Left renal cortex interstitium (tissue), 4 donors: ENCODE measurements at places on chromosomes 5 and 9. TPM values are rescaled to one million over a fixed set of nuclear protein-coding genes. Genes with fewer than 3 reads are reported as not detected.

DNA sequence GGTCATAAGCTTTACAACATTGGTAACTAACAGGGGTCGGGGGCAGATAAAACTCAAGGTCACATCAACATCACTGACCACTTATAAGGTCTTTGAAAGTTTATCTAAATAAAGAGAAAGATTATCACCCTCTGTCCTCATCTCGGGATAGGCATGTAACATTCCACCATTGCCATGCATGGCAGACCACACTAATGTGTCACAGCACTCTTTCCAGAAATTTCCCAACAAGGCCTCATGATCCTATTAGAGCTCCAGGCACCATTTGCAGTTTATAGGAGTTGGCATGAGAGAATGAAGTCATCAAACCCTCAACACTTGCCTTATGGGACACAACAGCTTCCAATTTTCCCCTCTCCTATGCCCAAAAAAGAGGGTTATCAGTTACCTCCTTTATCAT is 31.9 kb upstream of the ZNF622 start:
- DNase-seq: no peak

DNA sequence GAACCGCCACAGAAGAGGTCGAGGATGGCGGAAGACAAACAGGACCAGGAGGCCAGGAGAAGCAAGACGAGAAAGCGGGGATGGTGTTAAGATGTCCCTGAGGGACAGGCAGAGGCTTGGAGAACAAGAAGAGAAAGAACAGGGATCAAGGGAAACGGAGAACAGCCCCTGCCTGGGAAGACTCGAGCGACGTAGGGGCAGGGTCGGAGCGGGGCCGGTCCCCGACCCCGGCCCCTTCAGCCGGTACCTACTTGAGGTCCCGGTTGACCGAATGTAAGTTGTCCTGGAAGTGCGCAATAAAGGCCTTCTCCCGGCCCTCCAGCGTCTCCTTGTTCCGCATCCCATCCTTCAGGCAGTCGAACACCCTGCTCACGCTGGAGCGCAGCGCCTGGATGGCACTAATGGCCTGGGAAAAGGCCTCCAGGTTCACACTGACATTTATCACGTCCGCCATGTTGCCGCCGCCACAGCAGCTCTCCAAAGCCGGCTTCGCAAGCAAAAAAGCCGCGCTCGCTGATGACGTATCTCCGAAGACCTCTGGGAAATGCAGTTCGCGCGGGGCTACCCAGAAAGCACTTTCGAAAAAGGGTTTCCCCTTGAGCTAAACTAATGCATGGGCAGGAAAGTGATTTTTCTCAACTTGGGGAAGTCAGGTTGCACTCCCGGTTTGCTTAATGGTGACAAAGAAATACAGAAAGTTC is at the start of gene MED27:
Gene MED27 (minus strand): TSS at position 477 of the 701 bp plus-strand sequence. CDS start 23 bp downstream, at position 454.
- DNase-seq: peak; percentile 81

DNA sequence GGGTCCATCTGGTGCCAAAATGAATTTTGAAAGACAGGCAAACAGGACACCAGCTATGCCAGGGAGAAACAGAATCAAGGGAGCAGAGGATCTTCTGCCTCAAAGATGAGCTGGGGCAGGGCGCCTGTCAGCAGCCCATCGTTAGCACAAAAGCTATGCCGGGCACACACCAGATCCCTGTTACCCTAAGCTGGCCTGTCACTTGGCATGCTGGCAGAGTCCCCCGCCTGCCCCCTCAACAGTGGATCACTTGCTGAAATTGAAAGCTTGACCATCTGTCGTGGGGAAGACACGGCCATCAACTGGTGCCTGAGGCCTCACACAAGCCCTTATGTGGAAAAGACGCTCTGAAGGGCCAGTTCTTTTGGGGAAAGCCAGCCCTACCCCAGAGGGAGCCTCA is 256.4 kb downstream of the EBF1 start:
- no peak for DNase-seq

DNA sequence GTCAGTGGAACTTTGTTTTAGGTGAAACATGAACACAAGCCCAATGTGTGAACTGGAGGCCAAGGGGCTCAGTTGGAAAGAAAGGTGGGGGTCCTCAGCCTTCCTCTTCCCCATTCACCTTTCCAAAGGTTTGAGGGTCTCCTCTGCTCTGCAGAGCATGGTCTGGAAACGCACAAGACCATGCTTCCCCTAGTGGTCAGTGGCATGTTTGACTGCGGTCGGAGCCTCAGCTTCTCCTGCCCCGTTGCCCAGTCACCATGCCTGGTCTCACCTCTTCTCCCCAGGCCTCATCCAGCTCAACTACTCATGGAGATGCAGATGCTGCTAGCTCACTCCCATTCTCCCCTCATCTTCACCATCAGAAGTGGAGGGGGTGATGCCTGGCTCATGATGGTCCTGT is 340.3 kb downstream of the GADD45G start:
- DNase-seq: no peak

DNA sequence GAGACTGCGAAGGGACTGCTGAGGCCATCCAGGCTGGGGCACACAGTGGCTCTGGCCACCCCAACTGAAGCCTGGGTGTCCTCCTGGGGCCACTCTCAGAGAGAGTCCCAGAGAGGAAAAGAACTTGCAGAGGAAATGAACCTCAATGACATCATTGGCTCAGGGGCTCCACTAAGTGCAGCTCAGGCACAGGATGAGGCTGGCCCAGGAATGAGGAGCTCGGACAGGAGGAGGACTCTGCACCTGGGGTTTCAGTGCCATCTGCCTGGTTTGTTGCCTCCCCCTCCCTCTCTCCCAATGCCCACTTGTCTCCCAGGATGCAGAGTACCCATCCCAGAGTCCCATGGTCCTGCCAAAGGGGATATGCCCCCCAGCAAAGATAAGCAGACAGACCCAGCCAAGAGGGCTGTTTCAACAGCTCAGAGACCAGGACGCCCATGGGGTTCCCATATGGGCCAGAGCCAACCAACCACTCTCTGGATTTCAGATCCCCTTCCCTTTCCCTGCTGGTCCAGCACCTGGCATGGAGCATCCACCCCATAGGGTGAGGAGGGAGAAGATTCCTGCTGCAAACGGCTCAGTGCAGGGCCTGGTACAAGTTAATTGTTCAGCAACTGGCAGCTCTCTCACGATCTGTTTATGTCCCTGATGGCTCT is 26.9 kb upstream of the OLFM1 start:
- no peak for DNase-seq

GRCh38 chr9:102461156-102461819 is 533.8 kb upstream of the CYLC2 start:
- DNase-seq: no peak

GRCh38 chr5:78509884-78510769 is 138.4 kb downstream of the LHFPL2 start:
- DNase-seq: no peak

DNA sequence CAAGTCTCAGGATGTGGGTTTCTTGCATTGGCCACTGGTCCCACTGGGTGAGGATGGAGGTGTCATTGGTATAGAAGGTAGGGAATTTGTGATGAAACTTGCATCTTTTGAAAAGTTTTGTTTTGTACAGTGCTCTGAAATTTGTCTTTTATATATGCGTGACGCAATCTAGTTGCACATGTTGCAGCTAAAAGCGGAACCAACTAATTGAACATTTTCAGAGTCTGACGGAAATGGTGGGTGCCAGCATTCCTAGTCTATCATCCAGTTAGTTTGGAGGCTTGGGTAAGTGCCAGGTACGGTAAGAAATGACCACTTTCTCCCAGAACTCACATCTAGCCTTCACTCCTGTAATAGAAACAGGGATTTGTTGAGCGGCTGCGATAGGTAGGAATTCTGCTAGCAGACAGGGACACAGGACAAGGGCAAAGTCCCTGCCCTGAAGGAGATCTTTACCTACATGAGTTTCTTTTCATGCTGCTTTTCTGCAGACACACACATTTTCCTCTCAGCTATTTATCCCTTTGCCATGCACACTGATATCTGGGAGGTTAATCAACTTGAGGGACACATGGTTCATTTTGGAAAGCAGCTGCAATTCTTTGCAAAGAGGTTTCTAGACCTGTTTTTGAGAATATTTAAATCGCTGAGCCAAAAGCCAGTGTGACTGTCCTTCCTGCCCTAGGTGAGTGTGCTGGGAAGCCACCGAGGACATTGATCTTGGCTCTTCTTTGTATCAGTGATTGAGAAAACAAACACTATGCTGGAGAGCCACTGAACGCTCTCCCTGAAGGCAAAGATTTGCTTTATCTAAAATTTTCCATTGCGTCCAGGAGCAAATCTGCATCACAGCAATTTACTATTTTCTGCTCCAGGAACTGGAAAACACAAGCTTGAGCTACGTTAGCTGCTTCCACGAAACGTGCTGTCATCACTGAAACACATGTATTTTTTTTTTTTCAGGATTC is 89.7 kb downstream of the DAP start:
- no peak for DNase-seq

GRCh38 chr9:109349421-109349846 is 28.6 kb upstream of the EPB41L4B start:
- no peak for DNase-seq

DNA sequence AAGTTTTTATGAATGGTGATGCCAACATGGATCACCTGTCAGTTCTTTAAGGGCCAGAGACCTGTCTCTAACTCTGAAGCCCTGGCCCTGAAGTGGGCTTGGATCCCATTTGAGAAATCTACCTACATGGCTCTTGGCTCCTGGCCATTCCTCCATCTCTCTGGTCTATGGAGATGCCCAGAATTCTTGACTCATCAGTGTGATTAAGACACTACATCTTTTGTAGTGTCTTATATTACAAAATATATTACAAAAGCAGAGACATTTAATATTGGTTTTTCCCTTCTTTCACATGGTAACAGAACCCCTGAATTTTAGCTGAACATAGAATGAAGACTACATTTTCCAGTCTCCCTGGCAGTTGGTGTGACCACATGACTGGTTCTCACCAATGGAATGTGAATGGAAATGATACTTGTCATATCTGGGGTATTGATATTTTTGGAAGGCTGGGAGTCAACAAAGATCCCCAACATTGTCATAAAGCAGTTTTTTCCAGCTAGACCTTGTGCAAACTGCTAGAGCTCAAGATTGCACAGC is 198.3 kb downstream of the SREK1 start:
- DNase-seq: no peak

- no peak for DNase-seq
These were observed 82.7 kb upstream of the TAF11L2 start for GRCh38 chr5:17415321-17415758.

- no peak for DNase-seq
These were observed 277.5 kb downstream of the MARCHF11 start for GRCh38 chr5:15902066-15902465.

DNA sequence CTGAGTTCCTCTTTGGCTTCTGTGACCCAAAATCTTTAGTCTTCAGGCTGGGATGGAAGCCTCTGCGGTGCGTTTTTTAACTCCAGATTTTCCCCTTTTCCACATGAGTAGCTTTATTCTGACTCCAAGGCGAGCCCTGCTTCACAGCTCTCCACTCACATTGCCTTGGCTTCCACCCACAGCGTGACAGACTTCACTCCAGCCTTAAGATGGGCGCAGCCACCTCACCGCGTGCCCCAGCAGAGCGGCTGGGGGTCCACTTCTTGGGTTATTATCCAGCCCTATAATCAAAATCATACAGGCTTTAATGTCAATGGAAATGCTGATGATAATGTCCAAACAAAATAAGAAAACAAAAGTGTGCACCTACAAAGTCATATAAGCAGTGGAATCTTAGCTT is 1.2 kb downstream of the EXOC3 start:
- DNase-seq: no peak

- DNase-seq: no peak
These were observed 25.6 kb downstream of the STK10 start for GRCh38 chr5:172162323-172162986.

DNA sequence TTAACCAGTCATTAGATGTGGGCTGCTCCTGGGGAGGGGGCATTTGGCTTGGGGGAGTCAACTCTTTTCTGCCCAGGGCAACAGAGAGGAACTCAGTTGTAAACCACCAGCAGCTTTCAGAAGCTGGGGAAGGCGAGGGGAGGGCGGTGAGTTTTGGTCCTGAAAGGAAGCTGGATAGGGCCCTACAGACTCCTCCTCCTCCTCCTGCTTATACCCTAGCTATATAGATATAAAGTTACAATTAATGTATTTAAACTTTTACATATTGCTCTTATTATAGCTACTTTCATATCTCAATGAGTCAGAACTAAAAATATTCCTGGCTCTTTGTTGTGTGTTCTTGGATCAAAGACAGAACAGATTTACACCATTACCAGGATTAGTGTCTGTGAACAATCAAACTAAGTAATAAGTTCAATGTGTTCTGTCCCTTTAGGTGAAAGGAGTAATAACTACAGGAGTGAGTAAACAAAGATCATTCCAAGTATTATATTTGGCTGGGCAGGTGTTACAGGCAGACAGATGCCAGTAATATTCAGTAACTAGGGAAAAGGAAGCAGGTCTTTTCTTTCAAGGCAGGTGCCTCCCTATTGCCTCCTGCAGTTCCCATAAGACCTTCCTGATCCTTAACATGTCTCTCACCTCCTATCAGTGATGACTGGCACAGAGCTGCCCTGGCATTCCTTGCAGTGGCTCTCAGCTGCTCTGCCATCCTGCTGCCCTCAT is 20.5 kb upstream of the VPS13A start:
- no peak for DNase-seq

DNA sequence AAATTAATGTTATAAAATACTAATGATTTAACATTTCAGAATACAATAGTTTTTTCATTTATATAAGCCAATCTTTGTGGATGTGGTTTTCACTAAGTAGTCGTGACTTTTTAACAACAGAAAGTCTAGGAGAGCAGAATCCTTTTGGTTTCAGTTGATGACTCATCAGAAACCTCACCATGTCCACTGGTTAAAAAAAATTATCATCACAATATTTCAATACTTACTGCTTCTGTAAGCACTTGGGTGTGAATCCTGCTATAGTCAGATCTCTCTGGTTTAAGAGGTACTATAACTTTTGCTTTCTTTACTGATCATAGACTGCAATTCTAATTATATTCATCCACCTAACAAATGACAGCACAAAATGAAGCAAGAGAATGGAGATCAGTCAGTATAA is 77.2 kb downstream of the MRPS30 start:
- DNase-seq: no peak

- DNase-seq: no peak
These were observed 1018.0 kb downstream of the CDH18 start for GRCh38 chr5:18970000-18970399.

DNA sequence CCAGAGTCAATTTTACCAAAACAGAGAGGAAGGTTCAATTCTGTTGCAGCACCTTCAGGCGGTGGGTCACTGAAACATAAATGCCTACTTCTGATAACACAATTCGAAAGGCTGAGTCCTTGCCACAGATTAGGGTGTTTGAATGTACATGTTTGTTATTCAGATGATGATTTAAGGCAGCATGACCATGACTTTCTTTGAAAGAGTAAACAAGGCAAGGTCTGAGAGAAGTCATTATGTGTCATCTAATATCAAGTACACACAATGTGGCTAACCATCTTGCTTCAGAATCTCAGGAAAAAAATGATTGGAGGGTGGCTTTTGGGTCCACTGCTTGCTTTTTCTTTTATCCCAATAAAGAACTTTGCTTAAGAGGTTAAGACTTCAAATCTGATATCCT is 457.5 kb downstream of the TAF11L14 start:
- no peak for DNase-seq

- DNase-seq: no peak
These were observed 75.8 kb upstream of the SARDH start for GRCh38 chr9:133813749-133814585.

CCDC69 gene
- 4.6 TPM for polyA plus RNA-seq

MEIKIN gene
- not detected for polyA plus RNA-seq

PCDHA9 gene
- polyA plus RNA-seq: 0.12 TPM

SOX30 gene
- polyA plus RNA-seq: 0.70 TPM
